ENCODE measurements at places on chromosomes 1 and 21. TPM values are rescaled to one million over a fixed set of nuclear protein-coding genes. Genes with fewer than 3 reads are reported as not detected.

Gene CAMSAP2
- polyA plus RNA-seq: 0.71 TPM

Gene CNIH4
- polyA plus RNA-seq: 46.6 TPM

Gene FAM72A
- 0.38 TPM for polyA plus RNA-seq

Gene CHI3L1
- not detected for polyA plus RNA-seq

Gene PRAMEF18
- not detected for polyA plus RNA-seq

Gene GADD45A
- polyA plus RNA-seq: 13.0 TPM

Gene CHIA
- polyA plus RNA-seq: not detected

Gene CHRM3
- polyA plus RNA-seq: 0.86 TPM

Gene KISS1
- polyA plus RNA-seq: not detected

Gene GPR25
- 0.94 TPM for polyA plus RNA-seq

Gene ACTL8
- not detected for polyA plus RNA-seq

Gene IPP
- 12.8 TPM for polyA plus RNA-seq

Gene OR2G2
- polyA plus RNA-seq: not detected

Gene COL9A2
- polyA plus RNA-seq: 0.83 TPM

Gene SLC44A3
- polyA plus RNA-seq: not detected

Gene CD1E
- polyA plus RNA-seq: not detected

Gene CRP
- polyA plus RNA-seq: not detected

Gene LRP8
- polyA plus RNA-seq: 0.75 TPM

Gene FBLIM1
- not detected for polyA plus RNA-seq

Gene TRNP1
- polyA plus RNA-seq: not detected

Gene DIRAS3
- not detected for polyA plus RNA-seq
